ENCODE measurements at places on chromosomes 16 and 17. TPM values are rescaled to one million over a fixed set of nuclear protein-coding genes. Genes with fewer than 3 reads are reported as not detected.

The IGFALS gene
- total RNA-seq = 0.59 TPM

The SLC38A8 gene
- total RNA-seq = not detected

The SCNN1B gene
- total RNA-seq = 4.3 TPM

DNA sequence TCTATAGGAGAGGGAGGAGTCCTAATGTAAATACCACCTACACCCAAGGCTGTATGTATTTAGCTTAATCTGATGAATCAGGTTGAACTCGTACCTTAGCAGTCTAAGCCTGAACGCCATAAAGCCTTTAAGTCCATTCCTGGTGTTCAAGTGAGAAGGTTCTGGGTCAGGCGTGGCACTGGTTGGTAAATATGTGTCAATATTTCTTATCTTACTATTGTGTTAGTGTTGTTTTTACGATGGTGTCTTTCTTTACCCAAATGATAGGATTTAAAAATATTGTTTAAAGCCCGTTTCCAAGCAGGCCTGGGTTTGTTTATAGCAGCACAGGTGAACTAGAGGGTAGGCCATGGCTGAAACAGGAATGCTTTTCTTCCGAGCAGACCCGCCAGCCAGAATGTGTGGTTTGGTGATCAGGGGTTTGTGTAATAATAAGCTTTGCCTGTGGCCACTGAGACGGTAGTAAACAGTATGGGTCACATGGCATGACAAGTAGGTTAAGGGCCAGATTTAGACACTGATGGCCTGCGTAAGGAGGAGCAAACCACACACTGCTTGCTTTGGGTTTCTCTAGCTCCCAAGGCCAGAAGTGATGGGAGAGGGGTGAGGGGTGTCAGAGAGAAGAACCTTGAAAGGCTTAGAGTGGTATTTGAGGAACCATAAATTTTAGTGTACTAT, 3.3 kb downstream of the TMEM94 start:
- DNase-seq = no peak

GRCh38 chr17:82598256-82599119, 49.8 kb downstream of the WDR45B start:
- DNase-seq = no peak

DNA sequence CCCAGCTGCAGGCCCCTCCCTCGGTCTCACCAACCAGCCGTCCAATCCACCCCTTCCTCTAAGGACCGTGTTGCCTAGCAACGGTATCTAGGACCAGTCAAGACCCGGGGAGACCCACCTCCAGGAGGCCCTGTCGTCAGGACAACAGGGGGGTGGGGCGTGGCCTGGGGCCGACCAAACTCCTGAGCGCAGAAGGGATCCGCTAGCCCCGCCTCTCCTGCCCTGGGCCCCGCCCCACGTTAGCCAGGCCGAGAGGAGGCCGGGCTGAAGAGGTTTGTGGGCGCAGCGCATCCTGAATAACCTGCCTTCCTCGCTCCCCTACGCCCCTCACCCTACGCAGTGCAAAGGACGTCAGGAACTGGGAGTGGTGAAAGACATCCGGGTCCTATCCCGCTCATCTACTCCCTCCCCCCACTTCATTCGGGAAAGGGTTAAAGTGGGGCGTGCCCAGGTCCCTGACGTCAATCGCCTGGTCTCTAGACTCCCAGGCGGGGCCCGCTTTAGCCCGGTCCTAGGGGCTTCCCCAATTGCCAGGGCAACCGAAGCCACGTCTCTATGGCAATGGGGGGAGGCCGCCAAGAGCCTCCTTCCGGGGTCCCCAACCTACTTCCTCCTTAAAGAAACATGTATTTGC, 14.7 kb downstream of the DLG4 start:
- DNase-seq = peak; percentile 89

- DNase-seq = no peak
These were observed 195.2 kb downstream of the IRX5 start for GRCh38 chr16:55125818-55126385.

DNA sequence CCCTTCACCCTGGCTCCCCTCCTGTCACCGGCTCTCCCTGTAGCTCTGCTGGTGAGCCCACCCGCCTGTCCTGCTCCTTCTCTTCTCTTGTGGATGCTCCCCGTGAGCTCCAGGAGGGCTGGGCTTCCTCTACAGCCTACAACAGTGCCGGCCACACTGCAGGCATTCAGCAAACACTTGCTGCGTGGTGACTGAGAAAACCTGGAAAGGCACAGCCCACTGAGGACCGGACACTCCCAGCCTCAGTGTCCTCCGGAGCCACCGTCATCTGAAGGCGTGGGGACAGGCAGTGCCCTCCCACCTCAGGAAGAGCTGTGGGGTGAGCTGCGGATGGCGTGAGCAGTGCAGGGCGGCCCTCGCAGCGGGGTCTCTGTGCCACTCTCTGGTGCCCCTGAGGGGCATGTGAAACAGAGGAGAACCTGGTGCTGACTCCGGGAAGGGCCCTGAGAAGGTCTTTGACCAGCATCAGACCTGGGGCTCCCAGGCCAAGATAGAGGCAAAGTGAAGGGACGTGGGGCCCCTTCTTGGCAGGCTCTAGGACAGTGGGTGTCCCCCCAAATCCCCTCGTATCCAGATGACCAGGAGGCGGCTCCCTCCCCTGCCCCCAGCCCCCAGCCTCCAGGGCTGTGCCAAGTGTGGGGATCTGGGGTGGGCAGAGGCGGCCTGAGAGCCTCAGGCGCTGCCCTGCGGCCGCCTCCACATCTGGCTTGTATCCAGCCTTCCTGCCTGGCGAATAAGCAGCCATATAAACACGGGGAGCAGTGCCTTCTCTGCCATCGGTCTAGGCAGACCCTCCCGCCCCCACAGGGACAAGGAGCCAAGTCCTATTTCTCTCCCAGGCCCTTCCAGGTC, 44.0 kb upstream of the PABPN1L start:
- no peak for DNase-seq

DNA sequence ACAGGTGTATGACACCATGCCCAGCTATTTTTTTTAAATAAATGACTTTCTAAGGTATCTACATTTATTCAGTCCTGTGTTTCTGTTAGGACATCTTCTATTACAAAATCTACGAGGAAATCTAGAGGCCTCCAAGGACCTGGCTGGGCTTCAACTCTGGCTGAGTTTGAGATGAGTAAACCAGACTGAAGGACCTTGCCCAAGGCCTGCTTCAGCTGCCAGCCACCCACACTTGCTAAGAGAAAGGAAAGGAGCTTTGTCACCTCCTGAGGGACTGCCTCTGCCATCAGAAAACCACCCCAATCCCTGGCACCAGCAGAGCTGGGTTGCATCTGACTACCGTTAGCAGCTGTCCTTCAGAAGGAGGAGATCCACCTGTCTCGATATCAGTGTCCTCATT, 1.3 kb upstream of the MYO1D start:
- DNase-seq = no peak

GRCh38 chr17:7074931-7075330, 5.1 kb downstream of the CLEC10A start:
- DNase-seq = no peak

DNA sequence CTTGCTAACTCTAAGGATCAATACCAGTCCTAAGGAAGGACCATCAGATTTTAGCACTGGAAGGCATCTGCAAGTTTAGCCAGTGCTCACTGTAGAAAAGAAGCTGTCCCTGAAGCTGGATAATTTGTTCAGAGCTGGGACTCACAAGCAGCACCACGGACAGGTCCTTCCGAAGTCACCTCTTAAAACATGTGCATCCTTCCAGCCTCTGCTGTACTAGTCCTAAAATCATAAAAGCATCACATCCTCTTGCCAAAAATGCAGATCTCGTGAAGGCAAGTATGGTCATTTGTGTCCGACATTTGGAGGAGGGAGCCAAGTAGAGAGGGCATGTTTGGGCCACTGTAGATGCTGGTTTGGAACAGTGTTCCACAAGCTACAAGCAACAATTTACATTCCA, 506.9 kb downstream of the RBFOX1 start:
- DNase-seq = no peak

DNA sequence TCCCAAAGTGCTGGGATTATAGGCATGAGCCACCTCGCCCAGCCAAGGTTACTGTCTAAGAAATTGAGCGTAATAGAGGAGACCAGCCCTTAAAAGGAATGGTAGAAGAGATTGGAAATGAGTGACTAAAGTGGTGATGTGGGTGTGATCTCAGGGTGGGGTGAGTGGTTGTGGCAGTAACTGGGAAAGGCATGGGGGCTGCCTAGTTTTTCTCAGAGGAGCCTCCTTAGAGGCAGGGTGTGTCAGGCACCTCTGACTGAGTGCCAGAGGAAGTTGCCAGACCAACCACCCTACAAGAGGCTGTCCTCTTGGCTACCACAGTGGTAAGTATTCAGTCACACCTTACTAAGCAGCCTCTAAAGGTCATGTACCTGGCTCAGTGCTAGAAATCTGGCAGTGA, 8.9 kb downstream of the DUS2 start:
- no peak for DNase-seq

DNA sequence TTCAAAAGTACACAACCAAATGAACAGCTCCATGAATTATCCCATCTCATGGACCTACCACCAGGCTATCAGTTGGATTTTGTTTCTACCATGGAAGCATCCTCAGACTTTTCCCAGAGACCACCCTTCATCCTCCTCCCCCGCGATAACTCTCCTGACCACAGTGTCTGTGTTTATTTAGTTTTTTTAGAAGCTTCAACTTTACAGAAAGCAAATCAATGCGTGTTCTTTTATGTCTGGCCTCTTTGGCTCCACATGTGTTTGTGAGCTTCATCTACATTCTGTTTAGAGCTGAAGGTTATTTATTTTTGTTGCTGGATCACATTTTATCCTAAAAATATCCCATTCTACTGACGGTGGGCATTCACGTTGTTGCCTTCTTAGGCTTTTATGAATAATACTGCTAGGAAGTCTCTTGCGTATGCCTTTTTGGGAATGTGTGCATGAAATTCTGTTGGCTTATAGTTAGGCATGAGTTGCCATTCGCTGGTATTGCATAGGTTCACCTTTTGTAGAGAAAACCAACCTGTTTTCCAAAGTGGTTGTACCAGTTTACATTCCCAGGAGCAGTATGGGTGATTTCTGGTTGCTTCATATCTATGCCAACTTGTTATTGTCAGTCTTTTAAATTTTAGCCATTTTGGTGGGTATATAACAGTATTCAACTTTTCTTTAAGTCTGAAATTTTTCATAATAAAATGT, 83.0 kb downstream of the CMIP start:
- DNase-seq = no peak

- DNase-seq = no peak
These were observed 7.0 kb upstream of the MILR1 start for GRCh38 chr17:64441772-64442540.

- no peak for DNase-seq
These were observed 131.6 kb downstream of the MRTFB start for GRCh38 chr16:14202697-14203096.

DNA sequence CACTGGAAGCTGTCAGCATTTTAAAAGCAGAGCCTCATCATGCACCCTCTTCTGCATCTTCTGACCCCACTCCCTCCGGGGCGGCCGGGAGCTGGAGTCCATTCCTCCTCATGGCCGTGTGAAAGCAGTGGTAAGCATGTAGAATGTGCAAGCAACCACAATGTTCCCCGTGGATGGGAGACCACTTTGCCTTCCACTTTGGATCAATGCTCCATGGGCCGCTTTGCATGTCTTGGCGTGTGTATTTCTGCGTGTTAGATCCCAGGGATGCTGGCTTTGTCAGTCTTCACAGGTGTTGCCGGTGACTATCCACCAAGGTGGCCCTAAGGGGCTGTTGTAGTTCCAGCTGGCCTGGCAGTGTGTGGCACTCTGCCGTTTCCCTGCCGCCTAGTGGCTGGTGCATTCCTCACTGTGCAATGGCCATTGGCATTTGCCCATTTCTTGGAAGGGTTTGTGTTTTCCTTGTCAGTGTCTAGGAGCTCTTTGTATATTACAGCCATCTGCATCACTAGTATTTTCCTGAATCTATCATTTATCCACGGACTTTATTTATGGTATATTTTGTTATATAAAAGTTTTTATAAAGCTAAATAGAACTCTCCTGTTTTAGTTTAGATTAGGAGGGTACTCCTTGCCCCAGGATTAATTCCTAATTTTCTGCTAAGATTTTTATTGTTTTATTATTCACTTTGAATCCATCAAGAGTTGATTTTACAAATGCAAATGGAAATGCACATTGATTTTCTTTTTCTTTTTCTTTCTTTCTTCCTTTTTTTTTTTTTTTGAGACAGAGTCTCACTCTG, 5.8 kb upstream of the ALDH3A1 start:
- DNase-seq = no peak

- DNase-seq = no peak
These were observed 299.3 kb downstream of the XYLT1 start for GRCh38 chr16:17171250-17172143.

GRCh38 chr17:38333635-38334295, 10.0 kb downstream of the GPR179 start:
- DNase-seq = no peak

DNA sequence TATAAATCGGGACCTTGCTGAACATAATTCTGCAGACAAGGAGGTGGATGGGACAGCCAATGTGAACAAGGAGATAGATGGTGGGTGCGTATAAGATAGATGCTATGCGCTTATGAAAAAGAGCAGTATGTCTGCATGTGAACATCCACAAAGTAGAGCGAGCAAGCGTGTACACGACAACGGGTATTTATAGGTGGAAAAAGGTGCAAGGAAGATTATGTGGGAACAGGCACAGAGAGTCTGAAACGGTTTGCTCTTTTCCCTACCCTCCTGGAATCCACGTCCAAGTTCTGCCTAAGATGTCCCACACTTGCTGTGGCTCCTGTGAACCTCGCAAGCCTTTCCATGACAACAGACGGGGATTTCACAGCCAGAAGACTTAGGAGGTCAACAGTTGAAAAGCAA, 43.0 kb downstream of the SNX11 start:
- DNase-seq = no peak
